GM23338 (cell line): ENCODE measurements at places on chromosomes 16 and 17. TPM values are rescaled to one million over a fixed set of nuclear protein-coding genes. Genes with fewer than 3 reads are reported as not detected.

- DNase-seq = no peak
Measured at GRCh38 chr16:680625-680945, 375 bp downstream of the STUB1 start.

The SKAP1 gene
- not detected in 2 replicates for total RNA-seq

DNA sequence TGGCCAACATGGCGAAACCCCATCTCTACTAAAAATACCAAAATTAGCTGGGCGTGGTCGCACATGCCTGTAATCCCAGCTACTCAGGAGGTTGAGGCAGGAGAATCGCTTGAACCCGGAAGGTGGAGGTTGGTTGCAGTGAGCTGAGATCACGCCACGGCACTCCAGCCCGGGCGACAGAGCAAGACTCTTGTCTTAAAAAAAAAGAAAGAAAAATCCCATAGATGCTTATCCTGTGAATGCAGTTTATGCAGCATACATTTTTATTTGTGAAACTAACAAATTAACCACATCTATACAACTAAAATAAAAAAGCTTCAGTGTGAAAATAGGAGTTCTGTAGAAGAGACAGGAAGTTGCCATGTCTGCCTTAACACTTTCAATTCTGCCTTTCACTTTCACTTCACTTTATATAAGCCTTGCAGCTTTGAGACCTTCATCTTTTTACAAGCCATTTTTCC lies 7.1 kb downstream of the IGSF6 start:
- no peak for DNase-seq

DNA sequence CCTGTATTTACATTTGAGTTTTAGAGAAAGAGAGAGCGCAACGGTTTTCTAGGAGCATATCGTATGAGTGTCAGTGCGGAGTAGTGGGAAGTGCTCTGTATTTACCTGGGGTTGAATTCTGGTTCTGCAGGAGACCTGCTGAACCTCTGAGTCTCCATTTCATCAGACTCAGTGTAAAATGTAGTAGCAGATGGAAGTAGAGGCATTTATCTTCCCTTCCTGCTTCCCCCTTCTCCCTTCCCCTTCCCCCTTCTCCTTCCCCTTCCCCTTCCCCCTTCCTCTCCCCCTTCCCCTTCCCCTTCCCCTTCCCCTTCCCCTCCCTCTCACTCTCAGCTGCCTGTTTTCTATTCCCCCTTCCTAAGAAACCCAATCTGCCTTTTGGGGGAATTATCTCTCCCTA lies 426.9 kb downstream of the NPIPA7 start:
- no peak for DNase-seq

The TBC1D3C gene
- not detected in 2 replicates for total RNA-seq

DNA sequence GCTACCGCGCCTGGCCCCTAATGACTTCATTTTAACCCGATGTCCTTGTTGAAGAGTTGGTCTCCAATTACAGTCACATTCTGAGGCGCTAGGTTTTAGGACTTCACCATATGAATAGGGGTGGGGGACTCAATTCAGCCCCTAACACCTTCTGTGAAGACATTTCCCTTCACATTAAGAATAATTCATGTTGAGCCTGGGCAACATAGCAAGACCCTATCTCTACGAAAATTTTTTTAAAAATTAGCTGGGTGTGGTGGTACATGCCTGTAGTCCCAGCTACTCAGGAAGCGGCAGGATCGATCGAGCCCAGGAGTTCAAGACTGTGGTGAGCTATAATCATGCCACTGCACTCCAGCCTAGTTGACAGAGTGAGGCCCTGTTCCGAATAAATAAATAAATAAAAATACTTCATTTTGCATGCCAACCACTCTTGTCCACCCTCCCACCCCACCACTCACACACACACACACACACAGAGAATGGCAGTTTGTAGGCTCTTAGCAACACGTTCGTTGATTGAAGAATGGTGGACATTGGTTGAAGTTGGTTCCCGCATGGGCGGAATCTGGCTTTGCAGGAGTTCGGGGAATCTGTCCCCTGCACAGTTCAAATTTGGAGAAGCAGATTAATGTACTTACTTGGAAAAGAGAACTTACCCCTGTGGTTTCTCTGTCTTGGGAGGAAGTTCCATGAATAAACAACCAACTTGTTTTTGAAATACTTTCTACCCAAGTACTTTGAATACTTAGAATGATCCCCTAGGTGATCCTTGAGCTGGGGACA lies 27.8 kb upstream of the TVP23A start:
- DNase-seq = no peak
